ENCODE measurements at places on chromosomes 5 and 9.

GRCh38 chr5:3140117-3140516 is 388.6 kb upstream of the IRX2 start:
- no peak for DNase-seq

DNA sequence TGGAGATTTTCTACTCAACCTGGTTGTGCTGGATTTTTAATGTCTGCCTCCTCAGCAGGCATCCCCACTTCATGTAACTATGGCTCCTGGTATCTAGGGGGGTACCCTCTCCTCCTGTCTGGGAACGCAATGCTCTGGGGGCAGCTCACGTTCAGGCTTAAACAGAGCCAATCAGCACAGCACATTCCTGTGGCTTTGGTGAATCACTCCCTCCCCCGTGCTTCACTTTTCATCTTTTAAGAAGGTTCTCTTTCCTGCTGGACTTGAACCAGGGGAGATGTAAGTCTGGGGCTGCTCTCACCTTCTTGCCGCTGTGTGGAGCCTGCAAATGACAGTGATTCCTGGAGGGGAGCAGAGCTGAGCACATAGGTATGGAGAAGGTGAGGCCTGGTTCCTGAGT is 101.2 kb downstream of the MSX2 start:
- DNase-seq: no peak

GRCh38 chr5:107812570-107813141 is 141.9 kb upstream of the EFNA5 start:
- DNase-seq: no peak

GRCh38 chr5:73314395-73315257 is 134.0 kb downstream of the FOXD1 start:
- DNase-seq: no peak

DNA sequence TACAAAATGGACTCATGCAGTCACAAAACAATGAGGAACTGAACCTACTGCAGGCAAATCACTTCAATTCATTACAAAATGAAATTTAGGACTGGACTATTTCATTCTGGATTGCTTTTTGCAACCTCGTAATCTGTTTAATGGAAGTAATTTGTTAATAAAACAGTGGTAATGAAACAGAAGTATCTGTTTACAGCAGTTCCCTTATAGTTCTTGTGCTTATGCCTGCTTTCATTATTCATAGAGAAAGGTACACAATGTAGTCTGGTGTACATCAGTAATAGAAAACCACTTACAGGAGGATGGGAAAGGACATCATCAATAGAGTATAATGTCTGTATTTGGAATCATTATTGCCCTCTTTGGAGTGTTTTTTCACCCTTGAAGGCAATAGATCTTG is 389.2 kb upstream of the NUDT12 start:
- DNase-seq: no peak

GRCh38 chr9:136525841-136526499 is 19.9 kb downstream of the NOTCH1 start:
- peak; percentile 16 for DNase-seq

DNA sequence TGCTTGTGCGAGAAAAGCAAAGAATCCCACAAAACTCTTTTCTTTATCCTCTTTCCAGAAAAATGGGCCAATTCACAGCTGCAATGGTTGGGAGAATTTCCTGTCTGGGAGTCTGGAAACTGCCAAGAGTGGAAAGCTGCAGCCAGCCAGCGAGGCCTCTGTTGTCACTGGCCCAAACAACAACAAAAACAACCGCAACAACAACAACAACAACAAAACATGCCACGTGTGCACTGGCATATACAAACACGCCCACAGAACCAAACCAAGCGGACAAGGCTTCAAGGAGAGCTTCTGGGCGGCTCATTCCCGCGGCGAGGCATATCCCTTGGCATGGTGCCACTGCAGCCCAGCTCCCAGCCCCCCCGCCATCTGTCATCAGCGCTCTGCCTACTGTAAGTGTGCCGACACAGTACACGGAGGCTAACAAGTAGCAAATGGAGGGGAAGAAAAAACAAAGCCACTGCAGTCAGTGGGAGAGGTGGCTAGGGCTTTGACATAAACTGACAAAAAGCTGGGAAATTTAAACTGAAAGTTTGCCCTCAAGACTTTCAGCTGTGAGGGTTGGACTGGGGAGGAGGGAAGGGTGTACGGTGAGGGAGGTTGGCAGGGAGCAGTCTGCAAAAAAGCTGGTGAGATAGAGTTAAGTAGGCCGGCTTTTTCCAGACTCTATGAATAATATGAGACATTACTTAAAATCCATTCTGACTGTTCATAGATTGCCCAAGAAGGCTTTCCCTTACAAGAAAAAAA is 165.0 kb upstream of the ZNF462 start:
- peak; percentile 73 for DNase-seq

GRCh38 chr5:152688561-152689249 is 283.6 kb upstream of the NMUR2 start:
- DNase-seq: peak; percentile 6

- DNase-seq: peak; percentile 9
These were observed 421 bp upstream of the DEPDC1B start for GRCh38 chr5:60700416-60700757.

DNA sequence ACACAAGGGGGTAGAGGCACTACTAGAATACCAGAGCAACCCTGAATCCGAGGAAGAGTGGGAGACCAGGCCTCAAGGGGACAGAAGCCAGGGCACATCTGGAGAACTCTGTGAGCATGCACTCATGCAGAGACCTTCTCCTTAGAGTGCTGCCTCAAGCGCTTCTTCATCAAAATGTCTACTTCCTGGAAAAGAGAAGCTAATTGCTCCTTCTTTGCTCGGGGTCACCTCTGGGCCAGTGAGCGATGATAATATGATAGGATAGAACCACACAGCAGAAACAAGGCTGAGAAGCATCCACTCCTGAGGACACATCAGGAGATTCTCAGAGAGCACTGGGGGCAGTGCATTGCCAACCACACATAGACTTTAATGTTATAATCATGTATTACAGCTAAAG is 23.7 kb upstream of the LMNB1 start:
- no peak for DNase-seq

All from NCI-H510A treated with DMSO at 0.1 percent for 48 hours (cell line).